Activated T-helper 1 cell treated with Interleukin-2 at 50 U/mL for 16 hours (primary cell): ENCODE measurements at places on chromosomes 7 and 10.

DNA sequence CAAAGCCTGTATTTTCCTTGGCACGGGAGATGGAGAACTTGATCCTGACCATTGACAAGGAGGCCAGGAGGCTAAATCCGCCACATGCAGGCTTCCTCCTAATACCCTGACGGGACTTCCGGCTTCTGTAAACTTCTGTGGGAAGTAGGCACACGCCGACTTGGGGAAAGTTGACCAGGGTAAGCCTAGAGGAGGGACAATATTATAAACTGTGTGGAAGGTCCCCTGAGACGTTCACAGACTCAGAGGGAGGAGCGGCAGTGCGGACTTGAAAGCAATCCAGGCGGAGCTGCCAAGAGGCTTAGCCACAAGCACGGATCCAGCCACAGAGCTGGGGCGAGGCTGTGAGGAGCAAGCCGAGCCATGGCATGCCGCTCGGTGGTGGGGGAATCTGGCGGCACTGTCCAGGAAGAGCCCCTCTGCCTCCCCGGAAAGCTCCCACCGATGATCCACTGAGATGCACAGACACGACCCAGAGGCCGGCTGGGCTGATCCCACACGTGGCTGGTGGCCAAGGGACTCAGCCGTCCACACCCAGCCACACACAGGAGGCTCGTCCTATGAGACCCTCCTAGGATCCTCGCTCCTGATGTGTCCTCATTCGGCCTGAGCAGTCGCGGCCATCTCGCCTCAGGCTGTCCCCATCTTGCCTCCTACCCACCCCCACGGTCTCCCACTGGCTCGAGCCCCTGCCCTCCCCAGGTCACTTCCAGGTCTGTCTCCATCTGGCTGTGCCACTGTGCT is 40.0 kb upstream of the INSIG1 start:
- no peak for DNase-seq

- DNase-seq, result no peak
Measured at GRCh38 chr7:64733550-64734240, 60.5 kb upstream of the ZNF138 start.

DNA sequence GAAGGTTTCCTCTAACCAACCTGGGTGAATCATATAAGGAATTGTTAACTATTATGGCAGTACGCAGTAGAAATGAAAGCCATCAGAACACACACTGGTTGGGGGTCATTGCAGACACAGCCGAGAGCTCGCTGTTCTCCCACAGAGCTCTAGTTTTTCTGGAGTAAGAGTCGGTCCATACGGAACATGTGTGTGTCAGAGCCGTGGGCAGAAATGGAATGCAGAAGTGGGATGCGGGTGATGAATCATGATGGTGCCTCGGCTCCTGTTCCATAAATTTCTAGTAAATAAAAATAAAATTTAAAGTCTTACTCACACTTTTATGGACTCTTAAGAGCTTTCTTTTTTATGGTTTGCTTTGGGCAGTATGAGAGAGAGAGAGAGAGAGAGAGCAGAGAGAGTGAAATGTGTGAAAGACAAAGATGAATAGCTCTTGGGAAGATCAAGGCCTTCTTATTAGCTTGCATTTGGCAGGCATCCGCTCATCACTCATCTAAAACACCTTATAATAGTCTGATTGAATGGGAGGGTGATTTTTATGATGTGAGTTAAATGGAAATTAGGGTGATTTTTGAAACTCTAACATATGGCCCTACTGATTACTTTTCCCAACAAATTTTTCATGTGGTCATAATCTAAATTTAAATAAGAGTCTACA is 98.8 kb upstream of the PFKP start:
- no peak for DNase-seq

- no peak for DNase-seq
Measured at GRCh38 chr10:17236468-17237148, 8.6 kb downstream of the VIM start.
